Large intestine (tissue), 12 donors: ENCODE measurements at places on chromosomes 7 and 10. TPM values are rescaled to one million over a fixed set of nuclear protein-coding genes. Genes with fewer than 3 reads are reported as not detected.

Gene CREB5
- polyA plus RNA-seq = 12.9 TPM

GRCh38 chr10:108445746-108446145 lies 1281.2 kb upstream of the SORCS1 start:
- DNase-seq = no peak

- no peak for DNase-seq
Measured at GRCh38 chr10:12010353-12010752, 32.3 kb downstream of the UPF2 start.

DNA sequence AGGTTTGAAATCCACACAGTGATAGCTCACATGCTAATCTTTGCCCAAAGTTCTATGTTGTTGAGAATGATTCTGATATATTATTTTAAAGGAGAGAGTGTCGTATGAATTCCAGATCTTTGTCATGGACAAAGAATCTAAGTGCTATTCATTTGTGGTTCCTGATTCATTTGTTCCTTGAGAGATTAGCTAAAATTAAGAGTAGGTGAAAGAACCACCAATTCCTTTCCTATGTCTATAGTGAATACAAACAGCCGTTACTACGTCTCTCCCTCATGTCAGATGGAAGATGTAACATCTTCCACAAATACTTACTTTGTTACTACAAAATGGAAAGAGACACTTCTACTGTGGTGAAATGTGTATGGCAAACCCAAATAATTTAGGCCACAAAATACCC lies 3.3 kb upstream of the PLXDC2 start:
- no peak for DNase-seq

GRCh38 chr10:74244097-74244685 lies 93.2 kb downstream of the ADK start:
- no peak for DNase-seq

- no peak for DNase-seq
Measured at GRCh38 chr7:140081774-140082425, 19.1 kb upstream of the PARP12 start.

GRCh38 chr7:157645539-157645938 lies 308.7 kb downstream of the DNAJB6 start:
- no peak for DNase-seq
